ENCODE measurements at places on chromosomes 6 and 20.

GRCh38 chr6:122747573-122747972, 31.9 kb upstream of the FABP7 start:
- no peaks in the 10 kb centered on the region for H3K36me3 ChIP-seq
- no peak overlapping the region for H3K27ac ChIP-seq
- no peaks in the 10 kb centered on the region for H3K27me3 ChIP-seq
- DNase-seq: no peak
- no peak overlapping the region for H3K4me3 ChIP-seq
- H3K4me1 ChIP-seq: no peaks in the 10 kb centered on the region

- no peak overlapping the region for H3K27ac ChIP-seq
- no peak overlapping the region for H3K4me3 ChIP-seq
- H3K4me1 ChIP-seq: no peaks in the 10 kb centered on the region
- no peak for DNase-seq
- H3K27me3 ChIP-seq: no peaks in the 10 kb centered on the region
- H3K36me3 ChIP-seq: no peaks in the 10 kb centered on the region
Observed at GRCh38 chr6:169591616-169592015, 110.2 kb downstream of the WDR27 start.

DNA sequence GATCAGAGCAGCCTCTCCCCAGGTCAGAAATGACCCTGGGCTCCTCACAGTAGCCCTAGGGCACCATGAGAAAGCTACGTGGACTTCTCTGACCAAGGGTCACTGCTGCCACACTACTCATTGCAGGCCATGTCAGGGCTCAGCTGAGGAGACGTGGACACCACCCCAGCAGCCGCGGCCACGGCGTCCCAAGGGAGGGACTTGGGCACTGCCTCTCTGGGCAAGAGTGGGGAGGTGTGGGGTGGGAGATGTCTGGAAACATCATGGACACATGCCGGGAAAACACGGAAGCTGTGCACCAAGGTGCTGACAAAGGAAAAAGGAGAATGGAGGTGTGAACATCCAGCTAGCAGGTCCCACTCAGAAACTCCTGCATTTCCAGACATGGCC, 9.0 kb downstream of the GMEB2 start:
- peaks cover 1% of the 10 kb centered on the region for H3K4me1 ChIP-seq
- no peak overlapping the region for H3K27ac ChIP-seq
- H3K36me3 ChIP-seq: peaks cover 28% of the 10 kb centered on the region
- no peak overlapping the region for H3K4me3 ChIP-seq
- H3K27me3 ChIP-seq: no peaks in the 10 kb centered on the region
- no peak for DNase-seq

DNA sequence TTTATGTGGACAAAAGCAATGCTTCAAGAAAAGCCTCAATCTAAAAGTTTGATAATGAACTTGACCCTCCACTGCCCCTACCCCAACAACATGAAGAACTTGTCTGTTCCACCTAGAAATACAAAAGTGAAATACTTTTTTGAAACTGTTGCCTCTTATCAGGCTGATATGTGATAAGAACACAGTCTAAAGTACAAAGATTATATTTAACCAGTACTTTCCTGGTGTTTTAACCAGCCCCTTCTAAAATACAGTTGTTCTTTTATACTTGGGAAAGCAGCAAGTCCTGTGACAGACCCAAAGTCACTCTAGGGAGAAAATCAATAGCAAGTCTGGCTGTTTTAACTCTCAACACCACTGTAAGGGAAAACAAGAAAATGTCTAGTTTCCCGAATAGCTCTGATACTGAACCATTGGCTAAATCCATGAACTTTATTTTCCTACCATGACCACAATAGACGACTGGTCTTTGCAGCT, 6.6 kb downstream of the OARD1 start:
- H3K4me3 ChIP-seq: no peak overlapping the region
- no peaks in the 10 kb centered on the region for H3K27me3 ChIP-seq

DNA sequence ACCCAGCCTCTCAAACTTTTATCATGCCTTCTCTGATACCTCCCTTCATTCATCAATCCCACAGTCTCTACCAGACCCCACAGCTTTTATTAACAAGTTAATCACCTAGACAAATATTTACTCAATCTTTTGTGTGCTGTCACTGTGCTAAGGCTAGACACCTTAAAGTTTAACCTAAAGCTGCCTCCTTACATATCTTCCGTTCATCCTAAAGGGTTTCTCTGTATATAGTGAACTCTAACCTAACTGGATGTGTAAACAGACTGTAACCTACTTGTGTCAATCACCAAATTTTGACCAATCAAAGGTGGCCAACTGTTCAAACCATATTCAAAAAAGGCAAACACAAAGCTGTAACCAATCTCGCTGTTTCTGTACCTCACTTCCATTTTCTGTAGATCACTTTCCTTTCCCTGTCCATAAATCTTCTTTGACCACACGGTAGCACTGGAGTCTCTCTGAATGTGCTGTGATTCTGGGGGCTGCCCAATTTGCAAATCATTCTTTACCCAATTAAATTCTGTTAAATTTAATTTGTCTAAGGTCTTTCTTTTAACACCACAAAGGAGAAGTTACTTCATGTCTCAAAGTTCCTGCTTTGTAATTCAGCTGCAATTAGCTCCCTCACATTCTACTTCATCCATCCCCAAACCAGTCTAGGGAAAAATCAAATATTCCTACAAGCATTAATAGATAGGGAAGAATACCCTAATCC, 72.5 kb downstream of the ARHGAP18 start:
- H3K36me3 ChIP-seq: no peaks in the 10 kb centered on the region
- no peaks in the 10 kb centered on the region for H3K27me3 ChIP-seq
- H3K4me3 ChIP-seq: no peak overlapping the region
- no peak for DNase-seq

All from iPS DF 6.9 (cell line).